Renal pelvis (tissue), 12 donors: ENCODE measurements at places on chromosomes 1 and 21.

DNA sequence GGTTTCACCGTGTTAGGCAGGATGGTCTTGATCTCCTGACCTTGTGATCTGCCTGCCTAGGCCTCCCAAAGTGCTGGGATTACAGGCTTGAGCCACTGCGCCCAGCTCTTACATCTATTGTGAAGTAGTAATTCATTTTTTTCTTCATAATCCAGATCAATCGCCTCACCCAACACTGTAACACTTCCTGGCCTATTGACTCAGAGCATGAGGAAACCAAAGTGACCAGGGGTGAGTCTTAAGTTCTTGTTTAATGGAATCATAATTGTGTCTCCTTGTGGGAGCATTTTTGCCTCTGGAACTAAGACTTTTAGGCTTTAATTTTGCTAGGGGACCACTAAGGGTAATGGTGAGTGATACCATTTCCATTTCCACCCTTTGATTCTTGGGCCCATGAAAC, 27.4 kb downstream of the TNFSF18 start:
- no peak for DNase-seq

DNA sequence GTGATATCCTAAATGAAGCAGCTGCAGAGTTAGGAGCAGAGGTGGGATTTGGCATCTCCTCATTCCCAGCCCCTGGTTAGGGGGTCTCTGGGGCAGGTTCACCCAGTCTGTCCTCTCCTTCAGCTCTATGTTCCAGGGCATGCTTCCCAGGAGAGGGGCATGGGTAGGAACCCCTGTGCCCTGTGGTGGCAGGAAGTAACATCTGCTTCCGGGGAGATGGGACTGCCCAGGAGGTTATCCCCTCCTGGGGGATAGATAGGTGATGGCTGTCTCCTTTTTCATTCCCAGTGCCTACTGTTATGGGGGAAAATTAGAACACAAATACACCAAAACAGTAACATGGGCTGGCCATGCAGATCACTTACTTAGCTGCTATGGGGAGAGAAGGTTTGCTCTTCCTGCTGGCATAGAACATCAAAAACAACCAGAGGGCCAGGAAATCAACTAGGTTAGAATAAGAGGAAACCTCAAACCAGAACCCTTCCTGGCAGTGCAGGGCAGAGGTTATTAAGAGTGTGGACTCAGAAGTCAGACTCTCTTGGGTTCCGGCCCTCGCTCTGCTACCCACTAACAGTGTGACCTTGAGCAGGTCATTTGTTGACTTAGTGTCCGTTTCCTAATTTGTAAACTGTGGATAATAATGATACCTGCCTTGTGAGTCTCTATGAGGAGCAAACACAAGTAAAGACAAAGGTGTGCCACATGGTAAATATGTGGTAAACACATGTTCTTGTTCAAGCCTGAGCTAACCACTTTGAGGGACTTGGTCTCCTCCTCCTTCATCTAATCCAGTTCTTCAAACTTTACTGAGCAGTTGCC, 157.8 kb upstream of the JUN start:
- DNase-seq = no peak

DNA sequence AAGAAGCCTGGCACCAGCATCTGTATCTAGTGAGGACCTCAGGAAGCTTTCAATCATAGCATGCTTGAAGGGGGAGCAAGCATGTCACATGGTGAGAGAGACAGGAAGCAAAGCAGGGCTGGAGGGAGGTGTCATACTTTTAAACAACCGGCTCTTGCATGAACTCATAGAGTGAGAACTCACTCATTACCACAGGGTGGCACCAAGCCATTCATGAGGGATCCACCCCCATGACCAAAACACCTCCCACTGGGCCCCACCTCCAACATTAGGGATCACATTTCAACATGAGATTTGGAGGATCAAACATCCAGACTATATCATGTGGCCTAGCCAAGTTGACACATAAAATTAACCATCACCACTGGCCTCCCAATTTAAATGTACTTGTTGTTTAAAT, 125.1 kb upstream of the KCND3 start:
- DNase-seq = no peak

GRCh38 chr1:184691719-184692324, 62.8 kb downstream of the EDEM3 start:
- DNase-seq = peak; percentile 51

GRCh38 chr1:205436776-205437410, 15.0 kb upstream of the LEMD1 start:
- DNase-seq = no peak

GRCh38 chr1:40708750-40709099, 17.2 kb downstream of the NFYC start:
- DNase-seq = peak; percentile 83

DNA sequence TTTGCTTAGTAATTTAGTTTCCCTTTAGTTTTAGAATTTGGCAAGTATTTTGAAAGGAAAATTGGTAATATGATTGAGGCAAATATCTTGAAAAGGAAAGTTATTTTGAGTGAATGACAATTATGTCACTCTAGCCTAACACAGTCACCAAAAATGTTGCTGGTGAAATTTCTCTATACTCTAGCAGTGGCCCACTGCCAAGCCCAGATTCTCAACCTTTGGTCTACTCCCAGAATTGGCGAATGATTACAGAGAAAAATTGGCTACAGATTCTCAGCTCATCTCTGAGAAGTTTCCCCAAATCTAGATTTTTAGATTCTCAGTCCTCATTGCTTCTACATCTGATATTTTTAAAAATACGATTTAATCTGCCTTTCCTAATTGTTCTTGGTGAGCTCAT, 84.9 kb downstream of the PIGK start:
- no peak for DNase-seq

DNA sequence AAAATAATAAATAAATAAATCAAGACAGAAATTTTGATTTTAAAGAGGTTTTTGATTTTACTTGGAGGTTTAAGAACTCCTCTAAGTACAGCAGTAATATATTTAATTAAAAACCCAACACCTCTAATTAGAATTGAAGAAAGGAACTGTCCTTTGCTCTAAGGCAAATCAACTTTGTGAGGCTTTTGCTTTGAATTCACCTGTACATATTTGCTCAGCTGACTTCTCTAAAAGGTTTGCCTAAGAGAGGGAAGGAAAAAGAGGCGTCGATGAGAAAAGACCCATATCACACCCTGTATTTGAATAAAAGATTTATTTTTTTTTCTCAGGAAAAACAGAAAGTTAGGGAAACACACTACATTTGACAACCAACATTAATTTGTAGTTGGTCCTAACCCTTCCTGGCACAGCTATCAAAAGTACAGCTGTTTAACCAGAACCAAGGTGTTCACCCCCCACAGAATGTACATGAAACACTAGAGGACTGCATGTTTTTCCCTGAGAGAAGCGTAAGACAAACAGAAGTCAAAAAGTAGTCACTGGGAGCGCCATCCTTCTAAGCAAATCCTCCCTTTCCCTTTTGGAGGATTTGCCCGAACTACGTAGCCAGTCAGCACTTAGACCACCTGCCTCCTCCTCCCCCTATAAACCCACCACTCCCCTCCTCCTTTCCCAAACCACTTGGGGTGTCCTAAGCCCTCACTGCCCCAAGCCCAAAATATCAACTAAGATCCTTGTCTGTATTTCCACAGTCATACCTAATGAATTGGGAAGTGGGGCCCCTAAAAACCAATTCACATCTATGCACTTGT, 4.9 kb downstream of the MCL1 start:
- no peak for DNase-seq

DNA sequence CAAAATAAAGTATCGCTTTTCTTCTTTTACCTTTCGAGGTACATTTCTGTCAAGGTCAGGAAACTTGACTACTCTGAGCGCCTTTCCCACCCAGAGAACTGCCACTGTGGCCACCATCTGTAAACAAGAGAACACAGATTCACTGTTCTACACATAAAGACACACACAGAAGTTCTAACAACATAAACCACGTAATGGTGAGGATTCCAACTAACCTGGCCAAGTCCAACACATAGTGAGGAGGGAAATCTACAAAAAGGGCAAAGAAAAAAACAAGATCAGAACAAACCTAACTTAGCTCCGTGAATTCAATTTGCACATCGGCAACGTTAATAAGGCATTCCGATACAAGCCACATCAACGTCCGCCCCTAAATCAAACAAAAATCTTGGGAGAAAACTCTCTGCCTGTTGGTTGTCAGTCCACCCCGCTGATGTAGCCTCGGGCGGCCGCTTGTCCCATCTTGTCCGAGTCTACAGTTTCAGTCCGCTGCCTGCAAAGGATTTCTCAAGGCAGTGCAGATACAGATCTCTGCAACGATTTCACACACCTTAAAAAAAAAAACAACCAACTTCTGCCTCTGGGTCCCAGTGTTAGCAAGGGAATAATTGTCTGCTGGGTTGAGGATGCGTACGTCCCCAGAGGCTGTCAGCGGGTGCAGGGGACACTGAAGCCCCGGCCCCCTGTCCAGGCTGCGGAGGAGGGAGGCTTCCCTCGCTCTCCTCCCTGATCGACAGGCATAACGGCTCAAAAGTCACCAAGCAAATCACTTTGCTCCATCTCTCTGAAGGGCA, 1.0 kb downstream of the SLC35D1 start:
- peak; percentile 48 for DNase-seq

- no peak for DNase-seq
Observed at GRCh38 chr1:194717334-194717733, 1530.9 kb upstream of the B3GALT2 start.

- DNase-seq = no peak
Observed at GRCh38 chr1:68808351-68808750, 311.5 kb upstream of the DEPDC1 start.

DNA sequence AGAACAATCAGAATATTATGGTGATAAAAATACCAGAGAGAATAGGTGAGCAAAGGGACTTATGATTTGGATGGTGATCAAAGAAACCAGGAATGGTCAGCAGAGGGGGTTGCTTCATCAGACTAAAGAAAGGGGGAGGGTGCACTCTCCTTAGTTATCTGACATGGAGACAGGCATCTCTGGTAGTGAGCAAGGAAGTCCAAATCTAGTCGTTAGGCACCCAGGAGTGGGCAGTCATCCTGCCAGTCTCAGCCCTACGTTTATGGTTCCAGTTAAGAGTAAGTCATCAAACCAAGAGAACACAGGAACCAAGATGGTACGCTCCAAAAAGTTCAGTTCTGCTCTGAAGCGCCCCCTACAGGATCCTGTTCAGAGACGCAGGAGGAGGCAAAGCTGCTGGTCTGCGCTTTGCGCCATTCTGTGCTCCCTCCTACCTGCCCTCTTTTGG, 28.6 kb downstream of the EBNA1BP2 start:
- no peak for DNase-seq

GRCh38 chr1:37158113-37158749, 123.9 kb upstream of the GRIK3 start:
- DNase-seq = no peak

DNA sequence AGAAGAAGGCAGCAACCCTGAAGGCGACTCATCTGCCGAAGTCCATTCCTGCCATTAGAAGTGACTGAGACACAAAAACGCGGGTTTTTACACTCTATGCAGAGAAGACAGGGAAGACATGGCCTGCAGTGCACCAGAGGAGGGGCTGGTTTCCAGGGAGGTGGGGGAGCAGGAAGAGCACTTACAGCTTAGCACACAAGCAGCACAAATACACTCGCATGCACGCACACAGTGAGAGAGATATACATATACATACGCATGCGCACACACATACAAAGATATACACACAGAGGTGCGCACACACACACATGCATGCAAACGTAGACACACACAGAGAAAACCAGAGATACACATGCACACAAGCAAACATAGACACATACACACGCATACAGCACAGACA, 210.9 kb upstream of the CSF3R start:
- no peak for DNase-seq

DNA sequence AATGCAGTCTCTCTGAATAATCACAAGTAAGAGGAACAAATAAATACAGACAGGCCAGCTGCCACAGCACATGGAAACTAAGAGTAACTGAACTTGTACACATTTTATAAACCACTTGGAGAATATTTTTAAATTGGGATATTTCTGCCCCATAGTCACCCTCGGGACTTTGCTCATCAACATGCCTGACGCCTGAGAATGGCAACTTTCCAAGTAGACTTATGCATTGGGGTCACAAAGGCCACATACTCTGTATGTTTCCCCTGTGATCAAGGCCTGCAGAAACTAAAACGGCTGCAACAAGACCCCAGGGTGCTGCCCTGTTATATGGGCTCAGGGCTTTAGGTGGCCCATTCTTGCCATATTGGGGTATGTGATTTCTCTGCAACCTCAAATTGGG, 38.3 kb upstream of the GJA5 start:
- DNase-seq = no peak

GRCh38 chr1:169042377-169042776, 64.1 kb upstream of the ATP1B1 start:
- no peak for DNase-seq

DNA sequence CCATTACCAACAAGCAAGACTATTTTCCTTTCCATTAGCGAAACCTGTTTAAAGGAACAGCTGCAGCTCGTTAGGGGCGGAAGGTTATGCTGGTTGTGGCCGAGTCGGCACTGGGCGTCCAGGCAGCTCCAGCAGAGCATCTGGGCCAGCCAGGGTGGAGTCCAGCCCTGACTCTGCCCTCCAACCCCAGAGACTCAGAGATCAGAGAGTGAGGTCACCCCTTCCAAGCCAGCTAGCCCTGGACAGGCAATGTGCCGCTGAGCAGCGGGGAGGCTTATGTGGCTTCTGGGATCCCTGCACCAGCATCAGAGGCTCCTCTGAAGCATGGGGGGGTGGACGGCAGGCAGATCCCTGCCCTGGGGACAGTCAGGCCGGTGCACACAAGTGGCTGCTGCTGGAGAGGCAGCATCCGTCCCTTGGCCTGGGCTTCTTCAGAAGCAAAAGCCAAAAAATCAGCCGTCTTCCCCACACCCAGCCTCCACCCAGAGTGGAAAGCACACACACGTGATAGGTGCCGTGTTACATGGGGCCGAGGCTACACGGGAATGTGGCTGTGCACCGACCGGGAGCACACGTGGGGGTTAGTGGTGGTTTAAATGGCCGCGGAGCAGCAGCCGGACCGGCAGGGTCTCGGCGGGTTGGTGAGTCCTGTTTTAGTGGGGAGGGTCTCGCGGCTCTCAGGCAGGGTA, 30.1 kb downstream of the SLC66A1 start:
- DNase-seq = no peak

GRCh38 chr1:38612951-38613350, 246.6 kb downstream of the RRAGC start:
- no peak for DNase-seq

- DNase-seq = peak; percentile 45
Observed at GRCh38 chr1:165631342-165632151, 513 bp downstream of the MGST3 start.

GRCh38 chr1:174744886-174745285, 254.9 kb upstream of the CACYBP start:
- no peak for DNase-seq
